ENCODE measurements at places on chromosomes 7 and 10.
A peak's percentile ranks its signal among the peaks of the same experiment; 100 is the strongest.

- DNase-seq = peak; percentile 52
Measured at GRCh38 chr10:9331583-9332008, 1277.1 kb downstream of the GATA3 start.

DNA sequence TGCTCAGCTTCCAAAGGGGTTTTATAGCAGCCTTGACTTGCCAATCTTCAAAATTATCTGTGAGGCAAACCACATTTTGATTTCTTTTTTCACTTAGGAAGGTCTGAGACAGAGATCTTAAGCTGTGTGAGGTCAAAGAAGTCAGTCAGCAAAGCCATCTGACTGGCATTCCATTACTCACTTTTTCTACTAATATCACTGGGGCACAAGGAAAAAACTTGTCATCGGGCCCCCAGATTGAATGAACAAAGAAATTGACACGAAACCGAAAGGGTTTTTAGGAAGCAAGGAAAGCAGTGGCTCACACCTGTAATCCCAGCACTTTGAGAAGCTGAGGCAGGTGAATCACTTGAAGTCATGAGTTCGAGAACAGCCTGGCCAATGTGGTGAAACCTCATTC, 78.5 kb upstream of the FRMD4A start:
- no peak for DNase-seq

DNA sequence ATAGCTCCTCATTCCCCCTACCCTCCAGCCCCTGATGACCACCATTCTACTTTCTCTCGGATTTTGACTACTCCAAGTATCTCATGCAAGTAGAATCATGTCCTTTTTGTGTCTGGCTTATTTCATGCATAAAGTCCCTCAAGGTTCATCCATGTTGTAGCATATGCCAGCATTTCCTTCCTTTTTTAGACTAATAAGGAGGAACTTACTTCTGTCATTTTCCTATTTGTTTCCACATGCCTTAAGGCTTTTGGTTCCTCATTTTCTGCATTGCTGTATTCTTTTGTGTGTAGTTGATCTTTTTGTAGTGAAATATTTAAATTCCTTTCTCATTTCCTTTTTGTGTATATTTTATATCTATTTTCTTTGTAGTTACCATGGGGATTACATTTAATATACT, 376.9 kb downstream of the CALN1 start:
- DNase-seq = no peak

DNA sequence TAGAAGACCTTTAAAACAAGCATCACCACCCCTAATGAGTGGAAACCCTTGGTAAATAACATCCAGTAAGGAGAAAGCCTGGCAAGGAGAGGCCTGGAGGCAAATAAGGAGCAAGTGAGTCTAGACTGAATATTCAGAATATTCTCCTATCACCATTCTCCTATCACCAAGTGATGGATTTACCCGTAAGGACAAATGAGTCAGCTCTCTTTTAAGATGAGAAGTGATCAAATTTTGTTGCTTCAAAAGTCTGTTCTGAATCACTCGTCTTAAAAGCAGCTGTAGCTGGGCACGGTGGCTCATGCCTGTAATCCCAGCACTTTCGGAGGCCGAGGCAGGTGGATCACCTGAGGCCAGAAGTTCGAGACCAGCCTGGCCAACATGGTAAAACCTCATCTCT, 28.4 kb downstream of the KIAA1549 start:
- DNase-seq = no peak

- no peak for DNase-seq
Measured at GRCh38 chr10:9869606-9870176, 1148.0 kb upstream of the CELF2 start.

GRCh38 chr7:94311515-94311914, 83.2 kb upstream of the COL1A2 start:
- DNase-seq = no peak

DNA sequence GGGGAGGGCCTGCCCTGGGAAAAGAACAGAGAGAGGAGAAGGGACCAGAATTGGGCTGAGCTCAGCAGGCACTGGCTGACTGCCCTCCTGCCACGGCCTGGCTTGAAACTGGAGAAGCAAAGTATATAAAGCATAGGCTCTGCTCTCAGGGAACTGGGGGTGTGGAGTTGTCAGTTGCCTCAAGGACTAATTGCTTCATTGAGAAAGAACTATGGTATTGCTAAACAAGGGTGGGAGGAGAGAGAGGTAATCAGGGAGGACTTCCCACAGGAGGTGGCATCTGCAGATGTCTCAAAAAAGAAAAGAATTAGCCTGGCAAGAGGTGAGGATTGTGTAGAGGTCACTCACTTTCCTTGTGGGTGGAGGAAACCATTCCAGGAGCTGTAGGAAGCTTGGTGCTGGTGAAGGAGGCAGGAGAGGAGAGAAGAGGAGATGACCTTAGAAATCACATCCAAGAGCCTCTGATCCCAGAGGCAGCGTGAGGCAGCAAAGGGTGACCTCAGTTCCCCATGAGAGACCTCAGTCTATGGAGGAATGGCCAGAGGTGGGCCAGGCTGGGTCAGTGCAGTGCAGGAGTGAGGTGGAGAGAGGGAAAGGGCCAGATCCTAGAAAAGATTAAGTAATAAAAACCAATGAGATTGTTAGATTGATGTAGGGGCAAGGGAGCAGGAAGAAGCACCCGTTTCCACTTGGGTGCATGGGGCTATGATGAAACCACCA, 2.4 kb downstream of the PILRB start:
- DNase-seq = no peak

GRCh38 chr10:132588301-132589013, 50.9 kb downstream of the INPP5A start:
- DNase-seq = peak; percentile 53

GRCh38 chr7:156196649-156197048, 384.4 kb upstream of the SHH start:
- DNase-seq = no peak

DNA sequence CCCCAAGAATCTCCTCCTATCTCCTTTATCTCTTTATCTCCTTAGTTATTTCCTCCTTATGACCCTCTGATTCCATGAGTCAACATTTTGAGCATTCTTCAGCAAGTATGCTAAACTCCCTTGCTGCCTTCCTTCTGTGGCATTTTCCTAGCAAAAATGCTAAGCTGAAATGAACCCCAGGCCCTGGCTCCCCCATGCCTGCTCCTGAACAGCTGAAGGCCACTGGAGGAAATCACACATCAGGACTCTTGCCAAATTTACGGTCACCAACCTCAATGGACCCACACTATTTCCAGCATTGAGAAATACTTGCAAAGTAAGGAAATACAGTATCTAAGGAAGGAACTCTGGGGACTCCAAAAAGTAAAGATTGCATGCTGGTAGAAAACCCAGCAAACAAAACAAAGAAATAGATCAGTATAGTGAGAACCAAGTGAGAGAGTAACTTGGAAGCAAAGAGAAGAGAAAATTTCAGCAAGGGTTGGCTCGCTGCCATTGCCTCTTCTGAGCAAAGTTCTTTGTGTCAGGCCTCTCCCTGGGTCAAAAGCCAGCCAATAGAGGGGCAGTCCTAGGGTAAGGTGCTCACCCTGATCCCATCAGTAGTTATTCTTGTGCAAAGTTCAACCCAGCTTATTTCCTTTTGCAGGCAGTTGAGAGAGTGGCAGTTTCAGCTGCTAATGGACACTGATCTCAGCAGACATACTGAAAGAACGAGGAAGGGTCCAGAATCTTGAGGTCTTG, 5.1 kb upstream of the PLEKHS1 start:
- DNase-seq = no peak

- no peak for DNase-seq
Measured at GRCh38 chr7:84181628-84182027, 13.0 kb downstream of the SEMA3A start.

DNA sequence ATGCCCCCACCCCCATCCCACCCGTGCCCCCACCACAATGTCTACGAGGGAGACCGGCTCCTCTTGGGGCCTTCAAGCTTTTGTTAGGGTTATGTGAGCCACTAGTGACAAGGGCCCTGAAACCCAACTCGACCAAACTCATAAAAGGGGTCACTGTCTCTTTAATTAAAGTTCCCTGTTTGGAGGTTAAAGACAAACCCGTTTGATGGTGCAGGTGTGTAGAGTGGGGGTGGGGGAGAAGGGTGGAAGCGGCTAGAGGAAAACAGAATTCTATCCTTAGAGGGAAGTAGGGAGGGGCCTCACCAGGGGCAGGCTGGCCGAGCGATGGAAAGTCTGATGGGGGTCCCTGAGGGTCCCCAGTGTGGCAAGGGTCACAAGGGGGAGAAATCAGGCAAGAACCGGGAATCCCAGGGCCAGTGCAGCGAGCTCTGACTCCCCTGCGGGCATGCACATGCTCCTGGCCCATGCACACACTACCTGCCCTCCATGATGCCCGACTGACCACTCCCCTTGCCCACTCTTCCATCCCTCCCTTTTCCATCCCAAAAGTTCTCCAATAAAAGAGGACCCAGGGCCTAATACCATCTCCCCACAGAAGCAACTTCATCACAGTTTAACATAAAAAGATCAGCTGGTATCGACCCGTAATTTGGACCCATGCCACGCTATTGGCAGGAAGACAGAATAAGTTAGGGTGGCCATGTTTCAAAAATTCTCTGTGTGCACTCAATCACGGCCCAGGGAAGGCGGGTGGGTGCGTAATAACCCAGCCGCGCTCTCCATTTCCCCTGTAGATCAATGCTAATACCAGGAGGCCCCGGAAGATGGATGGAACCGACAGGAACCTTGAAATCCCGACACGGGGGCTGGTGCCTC, 35.9 kb upstream of the SLF2 start:
- DNase-seq = no peak

DNA sequence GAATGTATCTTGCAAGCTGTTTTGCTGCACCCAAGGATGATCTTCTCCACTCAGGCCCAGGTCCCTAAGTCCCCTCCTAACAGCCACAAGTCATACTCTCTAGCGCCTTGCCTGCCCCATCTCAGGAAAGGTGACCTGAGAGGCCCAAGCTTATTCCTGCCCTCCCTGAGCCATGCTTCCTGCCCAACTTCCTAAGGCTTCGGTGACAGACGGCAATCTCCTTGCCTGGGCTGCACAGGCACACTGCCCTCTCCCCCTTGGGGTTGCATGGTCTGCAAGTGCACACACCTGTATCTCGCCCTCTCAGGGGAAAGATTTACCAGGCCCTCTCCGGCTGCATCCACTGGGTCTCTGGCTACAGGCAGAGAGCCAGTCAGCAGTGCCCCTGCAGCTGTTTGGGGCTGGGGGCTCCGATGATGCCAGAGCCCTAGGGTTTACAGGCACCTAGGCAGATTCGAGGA, 771 bp upstream of the ADIRF start:
- DNase-seq = no peak

- DNase-seq = no peak
Measured at GRCh38 chr7:87119581-87119980, 32.7 kb upstream of the DMTF1 start.

DNA sequence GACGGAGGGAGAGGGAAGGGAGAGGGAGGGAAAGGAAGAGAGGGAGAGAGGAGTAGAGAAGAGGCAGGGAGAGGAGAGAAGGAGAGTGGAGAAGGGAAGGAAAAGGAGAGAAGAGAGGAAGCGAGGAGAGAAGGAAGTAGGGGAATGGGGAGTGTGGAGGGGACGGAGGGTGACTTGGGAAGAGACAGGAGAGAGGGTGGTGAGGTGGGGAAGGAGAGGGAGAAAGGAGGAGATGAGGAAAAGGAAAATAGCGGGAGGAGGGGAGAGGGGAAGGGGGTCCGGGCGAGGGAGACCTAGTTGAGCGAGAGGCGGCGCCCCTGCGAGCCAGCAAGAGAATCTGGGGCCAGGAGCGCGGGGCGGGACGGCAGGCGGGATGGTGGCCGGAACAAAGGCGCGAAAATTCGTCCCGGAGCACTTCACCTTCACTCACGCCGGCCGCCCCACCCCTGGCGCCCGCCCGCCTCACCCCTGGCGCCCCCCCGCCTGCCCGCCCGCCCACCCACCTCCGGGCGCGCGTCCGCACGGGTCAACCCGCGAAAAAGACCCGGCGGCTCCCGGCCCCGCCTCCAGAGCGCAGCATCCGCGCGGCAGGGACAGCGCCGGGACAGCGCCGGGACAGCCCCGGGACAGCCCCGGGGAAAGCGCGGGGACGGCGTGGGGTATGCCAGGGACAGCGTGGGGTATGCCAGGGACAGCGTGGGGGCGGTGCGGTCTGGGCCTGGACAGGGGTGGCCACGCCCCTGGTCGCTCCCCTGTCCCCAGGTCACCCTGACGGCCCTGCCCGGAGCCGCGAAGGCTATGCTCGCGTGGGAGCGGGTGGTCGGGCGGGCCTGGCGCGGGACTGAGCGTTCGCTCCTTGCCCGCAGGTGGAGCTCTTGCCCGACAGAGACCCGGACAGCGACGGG, 4.2 kb downstream of the VSTM2A start:
- peak; percentile 40 for DNase-seq

GRCh38 chr10:70293169-70293843, 9.5 kb upstream of the NPFFR1 start:
- DNase-seq = peak; percentile 77

DNA sequence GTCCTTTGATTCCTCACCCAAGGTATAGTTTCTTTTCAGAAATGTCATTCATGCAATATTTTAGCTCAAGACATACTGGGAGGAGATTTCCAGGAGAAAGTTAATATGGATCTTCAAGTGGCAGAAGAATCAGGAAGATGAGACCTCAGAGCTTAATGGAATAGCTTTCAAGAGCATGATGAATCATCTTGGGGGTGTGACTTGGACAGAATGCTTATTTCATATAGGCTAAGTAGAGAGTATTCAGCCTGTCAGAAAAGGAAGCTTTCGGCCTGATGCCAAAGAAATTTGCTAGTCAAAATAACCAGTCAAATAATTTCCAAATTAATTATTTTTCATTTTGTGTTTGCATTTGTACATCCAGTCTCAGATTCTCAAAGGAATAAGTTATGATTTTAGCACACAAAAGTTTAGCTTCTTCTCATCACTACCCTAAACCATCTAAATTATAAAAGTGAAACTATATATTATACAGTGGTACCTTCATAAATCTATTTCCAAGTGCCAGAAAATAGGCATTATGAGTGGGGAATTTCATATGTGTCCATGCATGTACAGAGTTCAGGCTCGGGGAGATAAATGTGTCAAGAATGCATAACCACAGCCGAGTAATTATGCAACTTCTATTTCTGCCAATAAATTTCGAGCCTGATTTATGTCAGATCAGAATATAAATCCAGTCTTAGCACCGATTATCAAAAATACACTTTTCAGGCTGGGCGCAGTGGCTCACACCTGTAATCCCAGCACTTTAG, 27.3 kb upstream of the CALD1 start:
- no peak for DNase-seq

DNA sequence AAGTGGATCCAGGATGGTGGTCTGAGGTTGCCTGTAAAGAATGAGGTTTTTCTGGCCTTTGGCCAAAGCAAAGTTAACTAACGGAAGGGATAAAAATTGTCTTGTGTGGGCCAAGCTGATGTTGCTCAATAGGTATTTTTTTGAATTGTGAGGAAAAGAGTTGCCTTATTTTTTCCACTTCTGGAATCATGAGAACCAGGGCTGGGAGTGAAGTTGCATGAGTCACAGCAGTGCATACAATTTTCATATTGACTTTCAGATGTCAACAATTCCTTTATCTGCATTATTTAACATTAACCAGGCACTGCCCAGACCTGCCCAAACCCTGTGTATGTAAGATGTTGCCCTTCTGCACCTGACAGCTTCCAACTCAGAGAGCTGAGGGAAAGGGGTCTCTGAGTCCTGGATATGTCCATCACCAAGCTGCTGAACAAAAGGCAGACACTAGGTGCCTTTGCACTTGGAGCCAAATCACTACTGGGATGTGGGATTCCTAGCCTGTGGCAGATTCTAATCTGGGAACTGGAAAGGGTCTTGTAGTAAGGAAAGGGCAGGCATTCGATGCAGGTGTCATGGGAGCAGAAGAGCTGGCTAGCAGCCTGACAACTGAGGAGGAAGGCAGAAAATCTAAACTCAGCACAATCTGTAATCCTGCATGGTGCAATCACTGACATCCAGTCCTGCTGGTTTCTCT, 52.3 kb upstream of the SLC35B4 start:
- DNase-seq = no peak

Measured in GM20000 (cell line).